B cell (primary cell): ENCODE measurements at places on chromosomes 7 and 10.
A peak's percentile ranks its signal among the peaks of the same experiment; 100 is the strongest.

DNA sequence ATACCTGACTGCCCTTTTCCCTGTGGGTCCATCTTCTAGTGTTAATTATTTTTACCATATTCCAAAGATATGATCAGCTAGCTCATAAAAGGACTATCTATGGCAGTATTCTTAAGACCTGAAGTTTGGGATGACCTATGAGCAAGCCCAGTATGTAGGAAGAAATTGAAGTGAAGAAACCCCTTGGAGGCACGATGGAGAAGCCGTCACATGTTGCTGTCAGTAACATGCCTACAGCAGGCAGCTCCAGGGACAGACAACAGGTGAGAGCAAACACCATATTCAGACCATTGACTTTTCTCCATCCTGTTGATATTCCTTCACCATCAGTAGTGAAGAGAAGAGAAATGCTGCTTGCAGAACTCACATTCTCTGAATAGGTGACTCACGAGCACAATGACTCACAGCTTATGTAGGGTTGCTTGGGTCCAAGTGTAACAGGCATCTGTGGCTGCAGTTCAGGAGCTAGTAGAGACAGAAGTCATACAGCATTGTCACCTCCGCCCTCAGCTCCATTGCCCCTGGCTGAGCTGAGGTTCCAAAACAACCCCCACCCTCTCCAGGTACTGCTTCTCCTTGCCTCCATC lies 8.4 kb upstream of the LYZL2 start:
- H3K36me3 ChIP-seq: no peaks in the 10 kb centered on the region
- H3K27ac ChIP-seq: no peak overlapping the region
- H3K4me3 ChIP-seq: no peak overlapping the region
- H3K4me1 ChIP-seq: no peaks in the 10 kb centered on the region
- no peaks in the 10 kb centered on the region for H3K27me3 ChIP-seq

DNA sequence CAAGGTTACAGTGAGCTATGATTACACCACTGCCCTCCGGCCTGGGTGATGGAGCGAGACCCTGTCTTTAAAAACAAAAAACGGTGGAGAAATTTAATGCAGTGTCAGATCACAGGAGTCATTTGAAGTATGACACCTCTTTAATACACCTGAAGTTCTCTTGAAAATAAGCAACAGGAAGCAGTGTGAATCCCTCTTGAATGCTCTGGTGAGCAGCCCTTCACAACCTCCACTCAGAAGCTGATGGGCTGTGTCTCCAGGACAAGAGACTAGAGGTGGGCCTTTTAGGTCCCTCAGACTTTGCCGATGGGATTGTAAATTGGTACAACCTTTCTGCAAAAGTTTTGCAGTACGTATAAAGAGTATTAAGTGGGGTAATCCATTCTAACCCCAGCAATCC lies 50.1 kb downstream of the CYP26A1 start:
- H3K27ac ChIP-seq: peak overlapping the region; percentile 39
- DNase-seq: peak; percentile 23
- H3K27me3 ChIP-seq: no peaks in the 10 kb centered on the region
- no peaks in the 10 kb centered on the region for H3K36me3 ChIP-seq
- no peak overlapping the region for H3K4me3 ChIP-seq

- no peaks in the 10 kb centered on the region for H3K4me1 ChIP-seq
- no peak overlapping the region for H3K27ac ChIP-seq
- H3K27me3 ChIP-seq: no peaks in the 10 kb centered on the region
- no peaks in the 10 kb centered on the region for H3K36me3 ChIP-seq
Observed at GRCh38 chr7:79553811-79554555, 100.5 kb upstream of the MAGI2 start.

DNA sequence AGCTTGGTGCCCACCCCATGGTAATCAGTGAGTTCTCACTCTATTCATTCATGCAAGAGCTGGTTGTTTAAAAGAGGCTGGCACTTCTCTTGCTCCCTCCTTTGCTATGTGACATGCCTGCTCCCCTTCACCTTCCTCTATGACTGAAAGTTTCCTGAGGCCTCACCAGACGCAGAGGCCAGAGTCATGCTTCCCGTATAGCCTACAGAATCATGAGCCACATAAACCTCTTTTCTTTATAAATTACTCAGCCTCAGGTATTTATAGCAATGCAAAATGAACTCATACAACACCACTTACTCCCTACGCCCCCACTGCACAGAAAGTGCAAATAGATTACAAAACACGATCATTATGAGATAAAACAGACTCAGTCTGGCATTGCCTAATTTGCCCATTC lies 39.0 kb downstream of the SEC61G start:
- no peaks in the 10 kb centered on the region for H3K4me1 ChIP-seq
- H3K4me3 ChIP-seq: no peak overlapping the region
- H3K36me3 ChIP-seq: no peaks in the 10 kb centered on the region
- DNase-seq: no peak
- H3K27me3 ChIP-seq: no peaks in the 10 kb centered on the region
- H3K27ac ChIP-seq: no peak overlapping the region

DNA sequence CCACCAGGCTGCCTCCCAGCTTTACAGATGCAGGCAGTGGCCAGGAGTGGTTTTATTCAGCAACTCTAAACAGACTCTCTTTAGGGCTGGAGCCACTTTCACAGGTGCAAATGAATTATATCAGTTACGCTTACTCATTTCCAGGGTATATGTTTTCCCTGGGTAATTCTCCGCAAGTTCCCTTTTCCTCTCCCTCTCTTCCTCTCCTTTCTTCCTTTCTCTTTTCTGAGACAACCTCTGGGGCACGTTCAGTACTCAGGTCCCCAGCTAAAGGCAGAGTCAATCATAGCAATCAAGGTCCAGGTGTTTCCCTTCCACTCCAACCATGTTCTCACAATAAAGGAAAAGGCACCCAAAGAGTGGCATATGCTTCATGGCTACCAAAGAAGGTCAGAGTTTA lies 41.3 kb downstream of the PDLIM1 start:
- H3K36me3 ChIP-seq: peaks cover 71% of the 10 kb centered on the region
- H3K27ac ChIP-seq: no peak overlapping the region
- no peak overlapping the region for H3K4me3 ChIP-seq
- H3K4me1 ChIP-seq: peaks cover 20% of the 10 kb centered on the region

DNA sequence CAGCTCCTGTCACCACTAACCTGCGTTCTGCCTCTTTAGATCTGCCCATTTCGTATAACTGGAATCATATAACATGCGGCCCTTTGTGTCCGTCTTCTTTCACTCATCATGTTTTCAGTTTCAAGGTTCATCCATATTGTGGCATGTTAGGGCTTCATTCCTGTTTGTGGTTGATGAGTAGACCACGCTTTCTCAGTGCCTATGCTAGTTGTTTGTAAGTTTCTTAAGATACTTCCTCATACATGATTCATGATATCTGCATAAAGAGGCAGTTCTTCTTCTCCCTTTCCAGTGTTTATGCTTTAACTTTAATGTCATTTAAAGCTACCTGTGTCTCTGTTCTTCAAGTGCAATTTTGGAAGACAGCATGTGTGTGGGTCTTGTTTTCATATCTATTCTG lies 79.5 kb upstream of the FAM20C start:
- H3K36me3 ChIP-seq: no peaks in the 10 kb centered on the region
- no peak for DNase-seq
- H3K4me3 ChIP-seq: no peak overlapping the region
- no peaks in the 10 kb centered on the region for H3K27me3 ChIP-seq

DNA sequence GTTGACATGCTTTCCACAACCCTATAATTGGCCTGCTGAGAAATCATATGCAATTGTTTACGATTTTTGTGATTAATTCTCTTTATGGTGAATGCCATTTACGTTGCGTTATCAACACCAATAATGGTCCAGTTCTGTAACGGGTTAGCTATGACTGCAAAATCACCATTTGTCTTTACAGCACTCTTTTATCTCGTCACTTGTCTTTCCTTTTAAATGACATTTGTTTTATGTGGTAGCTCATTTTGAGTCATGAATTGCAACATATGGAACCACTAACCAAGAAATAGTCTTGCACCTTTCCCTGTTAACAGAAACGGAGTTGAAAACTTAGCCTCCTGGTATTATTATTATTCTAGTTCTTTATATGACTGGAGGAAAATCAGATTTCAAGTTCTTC lies 3.1 kb upstream of the KIAA1217 start:
- no peak overlapping the region for H3K27ac ChIP-seq
- no peaks in the 10 kb centered on the region for H3K36me3 ChIP-seq
- no peak for DNase-seq

DNA sequence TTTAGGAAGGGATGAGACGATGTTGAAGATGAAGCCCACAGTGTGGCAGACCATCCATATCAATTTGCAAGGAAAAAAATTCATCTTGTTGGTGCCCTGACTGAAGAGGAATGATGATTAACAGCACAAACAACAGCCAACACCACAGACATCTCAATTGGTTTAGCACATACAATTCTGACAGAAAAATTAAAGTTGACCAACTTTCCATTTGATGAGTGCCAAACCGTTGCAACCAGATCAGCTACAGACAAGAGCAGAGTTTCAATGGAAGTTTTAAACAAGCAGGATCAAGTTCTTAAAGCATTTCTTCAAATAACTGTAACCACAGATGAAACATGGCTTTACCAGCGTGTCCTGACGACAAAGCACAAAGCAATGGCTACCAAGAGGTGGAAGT lies 132.4 kb upstream of the DNAJB12 start:
- H3K36me3 ChIP-seq: peaks cover 2% of the 10 kb centered on the region
- H3K4me1 ChIP-seq: no peaks in the 10 kb centered on the region
- no peak overlapping the region for H3K27ac ChIP-seq
- no peak for DNase-seq

DNA sequence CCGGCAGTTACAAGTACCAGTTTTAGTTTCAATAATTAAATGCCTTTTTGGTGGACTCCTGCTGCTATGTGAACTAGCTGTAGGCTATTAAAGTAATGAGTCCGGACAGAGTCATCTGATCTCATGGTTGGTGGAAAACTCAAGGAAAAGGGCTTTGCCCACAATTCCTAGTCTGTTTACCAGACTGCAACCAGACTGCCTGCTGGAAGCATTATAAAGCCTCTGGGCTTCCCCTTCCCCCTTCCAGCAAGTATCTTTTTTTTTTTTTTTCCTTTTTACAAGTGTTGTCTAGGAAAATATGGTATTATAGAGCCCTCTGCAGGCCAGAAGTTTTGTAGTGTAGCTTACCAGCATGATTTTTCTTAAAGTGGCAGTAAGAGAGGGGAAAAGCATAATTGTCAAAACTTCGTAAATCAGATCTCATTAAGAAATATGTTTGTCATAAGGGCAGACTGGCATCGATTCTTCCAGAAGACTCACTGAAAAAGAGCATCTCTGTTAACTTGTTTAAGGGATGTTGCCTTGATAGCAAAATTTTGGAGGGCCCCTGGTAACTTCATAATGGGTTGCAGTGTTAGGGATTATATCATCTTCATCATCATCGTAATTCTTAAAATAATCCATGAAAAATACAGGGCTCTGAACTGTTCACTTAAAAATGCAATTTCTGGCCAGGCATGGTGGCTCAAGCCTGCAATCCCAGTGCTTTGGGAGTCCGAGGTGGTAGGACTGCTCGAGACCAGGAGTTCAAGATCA lies 181.3 kb downstream of the TAX1BP1 start:
- DNase-seq: peak; percentile 68
- peaks cover 35% of the 10 kb centered on the region for H3K4me1 ChIP-seq
- H3K27ac ChIP-seq: no peak overlapping the region
- no peaks in the 10 kb centered on the region for H3K27me3 ChIP-seq
- H3K36me3 ChIP-seq: no peaks in the 10 kb centered on the region
- H3K4me3 ChIP-seq: no peak overlapping the region

GRCh38 chr7:32673275-32673983 lies 178.1 kb downstream of the AVL9 start:
- H3K27ac ChIP-seq: no peak overlapping the region
- H3K4me1 ChIP-seq: no peaks in the 10 kb centered on the region
- H3K36me3 ChIP-seq: no peaks in the 10 kb centered on the region
- no peak overlapping the region for H3K4me3 ChIP-seq

DNA sequence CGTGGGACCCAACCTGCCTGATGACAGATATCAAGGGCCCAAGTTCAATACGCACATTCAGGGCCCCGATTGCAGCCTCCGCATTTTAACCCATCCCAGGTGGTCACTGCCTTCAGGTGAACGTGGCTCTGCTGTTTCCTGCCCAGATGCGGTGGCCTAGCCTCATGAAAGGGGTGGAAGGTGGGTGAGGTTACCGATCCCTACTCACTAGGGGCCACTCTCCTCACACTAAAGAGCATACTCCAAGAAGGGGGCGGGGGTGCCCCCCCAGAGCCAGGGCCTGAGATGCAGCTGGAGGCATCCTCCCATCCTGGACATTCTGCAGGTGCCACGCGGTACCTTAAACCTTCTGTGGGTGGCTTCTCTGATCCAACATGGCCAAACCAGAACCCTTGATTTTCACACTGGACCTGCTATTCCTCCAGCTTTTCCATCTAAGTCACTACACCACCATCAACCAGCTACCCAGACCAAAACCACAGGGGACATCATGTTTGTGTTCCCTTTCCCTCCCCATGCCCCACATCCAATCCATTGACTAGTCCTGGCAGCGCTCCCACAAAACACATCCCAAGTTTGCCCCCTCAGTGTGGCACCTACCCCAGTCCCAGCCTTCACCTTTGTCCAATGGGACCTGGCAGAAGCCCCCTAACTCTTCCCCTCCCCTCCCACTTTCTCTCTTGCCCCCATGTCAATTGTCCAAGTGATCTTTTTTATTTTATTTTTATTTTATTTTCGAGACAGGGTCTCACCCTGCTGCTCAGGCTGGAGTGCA lies 30.0 kb downstream of the PRLHR start:
- H3K36me3 ChIP-seq: no peaks in the 10 kb centered on the region
- no peaks in the 10 kb centered on the region for H3K4me1 ChIP-seq
- H3K27me3 ChIP-seq: no peaks in the 10 kb centered on the region
- H3K4me3 ChIP-seq: no peak overlapping the region

GRCh38 chr7:41881331-41882130 lies 178.6 kb upstream of the INHBA start:
- H3K27me3 ChIP-seq: no peaks in the 10 kb centered on the region
- peak overlapping the region; percentile 91 for H3K27ac ChIP-seq
- DNase-seq: peak; percentile 96
- no peak overlapping the region for H3K4me3 ChIP-seq
- H3K36me3 ChIP-seq: no peaks in the 10 kb centered on the region

GRCh38 chr10:126551202-126551601 lies 119.3 kb downstream of the C10orf90 start:
- no peak overlapping the region for H3K4me3 ChIP-seq
- H3K27ac ChIP-seq: no peak overlapping the region
- H3K27me3 ChIP-seq: no peaks in the 10 kb centered on the region
- H3K4me1 ChIP-seq: no peaks in the 10 kb centered on the region
- H3K36me3 ChIP-seq: no peaks in the 10 kb centered on the region

DNA sequence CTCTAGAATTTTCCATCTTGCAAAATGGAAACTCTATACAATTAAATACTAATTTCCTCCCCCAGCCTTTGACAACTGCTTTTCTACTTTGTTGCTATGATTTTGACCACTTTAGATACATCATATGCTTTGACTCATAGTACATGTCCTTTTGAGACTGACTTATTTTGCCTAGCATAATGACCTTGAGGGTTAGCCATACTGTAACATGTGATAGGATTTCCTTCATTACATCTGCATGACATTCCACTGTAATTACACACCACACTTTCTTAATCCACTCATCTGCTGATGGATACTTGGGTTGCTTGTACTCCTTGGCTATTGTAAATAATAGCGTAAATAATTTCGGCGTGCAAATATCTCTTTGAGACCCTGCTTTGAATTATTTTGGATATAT lies 127.7 kb downstream of the JAZF1 start:
- no peaks in the 10 kb centered on the region for H3K36me3 ChIP-seq
- DNase-seq: no peak
- H3K27me3 ChIP-seq: no peaks in the 10 kb centered on the region

GRCh38 chr7:45026984-45027773 lies 27.2 kb downstream of the CCM2 start:
- H3K36me3 ChIP-seq: no peaks in the 10 kb centered on the region
- peak overlapping the region; percentile 83 for H3K27ac ChIP-seq
- no peaks in the 10 kb centered on the region for H3K27me3 ChIP-seq
- H3K4me3 ChIP-seq: peak overlapping the region; percentile 99
